ENCODE measurements at places on chromosomes 1 and 21.
A peak's percentile ranks its signal among the peaks of the same experiment; 100 is the strongest.

- no peak for DNase-seq
Observed at GRCh38 chr1:24110642-24111261, 1.2 kb downstream of the MYOM3 start.

DNA sequence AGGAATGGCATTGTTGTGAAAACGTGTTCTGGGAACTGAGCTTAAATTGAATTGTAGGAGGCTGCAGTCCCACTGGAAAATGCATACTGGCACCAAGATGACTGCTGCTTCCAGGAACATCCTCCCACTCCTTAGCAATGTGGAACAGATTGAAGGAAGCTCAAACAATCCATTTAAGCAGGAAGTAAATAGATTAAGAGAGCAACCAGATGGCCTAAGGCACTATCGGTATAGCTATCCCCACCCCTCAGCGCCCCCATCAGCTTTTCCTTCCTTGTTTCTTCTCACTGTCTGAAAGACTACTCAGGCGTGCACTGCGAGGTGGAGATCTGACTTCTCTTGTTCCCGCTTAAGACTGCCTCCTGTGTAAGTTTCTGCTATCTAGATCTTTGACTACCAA, 4.0 kb upstream of the IFI16 start:
- DNase-seq: no peak

DNA sequence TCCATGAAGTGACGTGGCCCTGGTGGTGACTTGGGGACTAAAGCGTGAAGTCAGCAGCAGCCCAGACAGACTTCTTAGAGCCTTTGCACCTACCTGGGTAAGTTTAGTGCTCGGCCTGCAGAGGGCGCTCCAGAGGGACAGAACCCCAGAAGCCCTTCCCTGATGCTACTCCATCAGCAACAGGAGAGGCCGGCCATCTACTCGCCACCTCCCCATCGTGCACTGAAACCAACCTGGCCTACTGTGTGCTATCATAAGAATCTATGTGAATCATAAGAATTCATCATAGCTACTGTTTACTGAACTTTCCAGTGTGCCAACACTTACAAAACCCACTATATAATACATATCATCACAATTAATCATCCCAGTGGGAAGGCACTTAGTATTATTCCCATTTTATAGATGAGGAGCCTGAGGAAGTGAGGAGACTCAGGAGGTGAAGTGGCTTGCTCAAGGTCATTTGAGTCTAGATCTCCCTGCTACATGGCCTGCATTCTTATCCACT, 7.9 kb upstream of the EDN2 start:
- DNase-seq: peak; percentile 20

GRCh38 chr1:221284028-221284427, 404.8 kb downstream of the HLX start:
- no peak for DNase-seq

DNA sequence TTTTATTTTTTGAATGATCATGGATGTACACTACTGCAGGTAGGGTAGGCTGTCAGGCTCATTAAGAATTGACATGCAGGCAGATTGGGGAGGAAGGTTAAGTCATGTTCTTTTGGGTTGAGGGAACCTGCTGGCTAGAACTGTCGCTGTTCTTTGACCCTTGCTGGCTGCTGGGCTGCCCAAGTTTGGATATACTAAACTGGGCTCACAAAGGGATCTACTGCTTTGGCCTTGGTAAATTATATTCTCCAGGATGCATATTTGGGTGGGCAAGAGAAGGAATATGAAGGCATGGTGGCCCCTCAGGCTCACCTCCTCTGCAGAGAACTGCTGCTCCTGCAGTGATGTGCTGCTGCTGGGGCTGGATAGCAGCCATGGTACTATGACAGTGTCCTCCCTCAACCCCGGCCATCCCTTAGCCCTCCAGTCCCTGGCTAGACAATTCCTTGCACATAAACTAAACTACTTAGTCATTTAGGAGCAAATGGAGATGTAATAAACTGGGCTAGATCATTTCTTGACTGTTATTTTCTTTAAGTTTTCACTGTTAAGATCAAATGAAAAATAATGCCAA, 6.1 kb downstream of the ATP1A1 start:
- no peak for DNase-seq

DNA sequence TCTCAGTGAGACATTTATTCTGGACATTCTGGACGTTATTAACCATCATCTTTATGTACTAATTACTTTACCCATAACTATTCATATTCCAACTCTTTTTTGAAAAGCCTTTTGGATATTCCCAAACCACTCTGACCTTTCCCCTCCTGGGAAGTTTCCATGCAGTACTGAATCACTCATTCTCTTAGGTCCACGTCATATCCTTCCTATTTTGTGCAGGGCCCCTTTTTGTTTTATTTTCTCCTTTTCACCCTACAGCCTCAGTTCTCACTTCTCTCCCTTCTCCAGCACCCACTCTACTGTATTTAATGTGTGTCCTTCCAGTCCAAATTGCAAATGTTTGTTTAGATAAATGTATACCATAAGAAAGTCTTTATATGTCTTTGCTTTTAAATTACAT, 16.4 kb upstream of the ATP1A1 start:
- no peak for DNase-seq

- no peak for DNase-seq
Observed at GRCh38 chr1:9241891-9242290, 7.3 kb downstream of the H6PD start.

DNA sequence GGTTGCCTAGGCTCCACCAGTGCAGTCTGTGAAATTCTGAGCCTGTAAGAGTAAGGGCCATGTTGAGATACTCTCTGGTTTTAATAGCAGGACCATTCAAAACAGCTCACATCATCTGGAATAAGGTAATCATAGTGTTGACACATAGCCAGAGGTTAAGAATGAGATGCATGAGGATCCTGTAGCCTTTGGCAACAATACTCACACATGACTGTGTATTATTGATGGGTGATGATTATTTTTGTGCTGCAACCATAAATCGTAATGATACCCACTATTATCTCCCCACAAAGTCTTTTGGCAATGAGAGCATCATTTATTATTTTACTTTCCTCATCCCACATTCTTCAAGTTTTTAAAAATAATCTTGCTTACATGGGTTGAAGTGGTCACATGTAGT, 35.5 kb downstream of the KCNK2 start:
- DNase-seq: no peak

DNA sequence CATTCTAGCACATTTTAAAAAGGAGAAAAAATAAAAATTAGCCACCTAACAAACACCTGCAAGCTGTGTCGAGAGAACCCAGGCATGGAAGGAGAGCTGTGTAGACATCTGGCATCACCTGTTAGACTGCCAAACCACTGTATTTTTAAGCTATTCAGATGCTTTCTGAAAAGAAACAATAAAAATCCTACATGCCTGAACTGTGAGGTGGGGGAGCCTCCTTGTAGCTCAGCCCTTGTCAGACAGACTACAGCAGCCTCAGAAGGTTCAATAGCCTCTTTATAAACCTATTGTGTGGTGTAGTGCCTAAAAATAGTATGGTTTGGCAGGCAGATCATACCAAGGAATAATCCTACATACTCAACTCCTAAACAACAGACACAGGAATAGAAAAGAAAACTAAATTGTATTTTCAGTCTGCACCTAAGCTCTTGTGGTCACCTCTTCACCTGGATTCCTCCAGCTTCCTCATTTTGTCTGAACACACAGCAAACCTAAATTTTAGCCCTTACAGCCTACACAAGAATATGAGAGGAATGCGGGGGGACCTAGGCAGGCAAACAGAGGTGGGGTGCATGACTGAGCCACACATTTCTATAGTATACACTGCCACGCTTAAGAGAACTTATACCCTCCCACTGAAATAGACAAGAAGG, 67.0 kb downstream of the SIPA1L2 start:
- no peak for DNase-seq

- DNase-seq: no peak
Observed at GRCh38 chr1:28864695-28865094, 49.7 kb upstream of the EPB41 start.

DNA sequence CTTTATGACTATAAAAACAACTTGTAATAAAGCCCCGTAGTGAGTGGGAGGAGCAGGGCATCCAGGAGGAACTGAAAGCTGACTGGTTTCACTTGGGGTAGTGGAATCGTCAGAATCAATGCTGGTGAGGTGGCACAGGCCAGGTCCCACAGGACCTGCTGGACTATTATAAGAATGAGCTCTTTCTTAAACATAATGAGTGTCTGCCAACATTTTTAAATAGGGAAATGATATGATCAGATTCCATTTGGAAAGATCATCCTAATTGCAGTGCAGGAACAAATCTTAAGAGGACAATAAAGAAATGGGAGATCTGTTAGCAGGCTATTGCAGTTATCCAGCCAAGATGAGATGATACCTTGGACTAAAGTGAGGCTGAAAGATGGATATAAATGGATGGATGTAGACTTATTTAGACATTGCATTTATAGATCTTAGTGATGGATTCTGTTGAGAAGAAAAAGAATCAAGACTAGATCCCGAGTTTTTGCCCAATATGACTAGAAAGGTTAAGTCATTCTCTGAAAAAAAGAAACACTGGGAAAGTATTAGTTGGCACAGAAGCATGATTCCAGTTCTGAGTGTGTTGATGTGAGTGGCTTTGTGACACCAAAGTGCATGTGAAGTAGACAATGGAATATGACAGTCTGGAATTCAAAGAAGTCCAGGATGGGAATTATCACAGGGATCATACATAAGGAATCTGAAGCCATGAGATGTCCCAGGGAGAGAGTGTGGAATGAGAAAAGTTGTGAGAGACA, 153.3 kb upstream of the SGIP1 start:
- DNase-seq: no peak

DNA sequence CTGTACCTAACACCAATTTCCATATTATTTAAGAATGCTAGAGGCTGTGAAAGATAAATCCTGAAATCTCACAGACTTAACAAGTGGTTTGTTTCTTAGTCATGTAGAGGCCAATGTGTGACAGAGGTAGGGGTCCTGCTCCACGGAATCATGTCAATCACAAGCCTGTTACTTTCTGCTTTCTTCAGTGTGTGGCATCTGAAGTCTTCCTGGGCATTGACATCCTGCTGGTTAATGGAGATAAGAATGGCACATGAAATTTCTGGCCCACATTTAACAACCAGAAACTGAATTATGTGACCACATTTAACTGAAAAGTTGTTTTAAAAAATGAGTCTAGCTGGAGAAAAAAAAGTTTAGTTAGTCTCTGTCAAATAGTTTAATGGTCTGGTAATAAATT, 68.3 kb upstream of the PLA2G4A start:
- no peak for DNase-seq

- DNase-seq: no peak
Observed at GRCh38 chr1:93581917-93582850, 99.5 kb downstream of the BCAR3 start.

GRCh38 chr1:119080586-119080985, 59.9 kb downstream of the WARS2 start:
- no peak for DNase-seq

- DNase-seq: no peak
Observed at GRCh38 chr1:58885998-58886397, 102.2 kb upstream of the JUN start.

DNA sequence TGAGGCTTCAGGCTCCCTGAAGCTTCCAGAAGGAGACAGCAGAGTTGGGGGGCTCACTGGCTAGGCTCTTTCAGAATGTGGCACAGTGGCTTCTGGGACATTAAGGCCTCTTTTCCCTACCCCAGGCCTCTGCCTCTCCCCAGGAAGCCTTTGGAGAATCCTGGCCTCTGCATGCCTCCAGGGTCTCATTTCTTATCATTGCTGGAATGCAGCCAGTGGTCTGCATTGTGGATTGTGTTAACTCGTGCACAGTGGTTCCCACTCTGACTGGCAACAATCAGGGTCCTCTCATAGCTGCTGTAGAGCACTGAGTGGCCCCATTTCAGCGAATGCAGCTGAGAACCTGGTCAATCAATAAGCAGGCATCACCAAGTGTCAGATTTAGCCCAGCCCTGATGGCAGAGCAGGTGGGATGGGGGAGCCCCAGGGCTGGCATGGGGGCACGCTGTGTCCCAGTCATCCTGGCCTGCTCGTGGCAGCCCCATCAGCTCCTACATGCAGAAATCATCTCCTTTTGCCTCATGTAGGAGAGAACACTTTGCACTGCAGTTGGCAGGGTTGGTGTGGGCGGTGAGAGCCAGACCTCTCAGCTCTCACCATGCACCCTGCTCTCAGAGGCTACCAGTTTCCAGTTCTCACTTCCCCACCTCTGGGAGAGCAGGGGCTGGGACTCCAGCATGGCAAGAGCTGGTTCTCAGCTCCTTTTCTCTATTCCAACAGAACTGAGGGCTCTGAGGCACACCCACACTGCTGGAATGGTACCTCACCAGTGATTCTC, 13.4 kb downstream of the ADORA1 start:
- DNase-seq: no peak

- DNase-seq: peak; percentile 36
Observed at GRCh38 chr1:207004931-207005830, 27.4 kb downstream of the C1orf116 start.

GRCh38 chr1:235614442-235614954, 35.1 kb downstream of the GNG4 start:
- no peak for DNase-seq

DNA sequence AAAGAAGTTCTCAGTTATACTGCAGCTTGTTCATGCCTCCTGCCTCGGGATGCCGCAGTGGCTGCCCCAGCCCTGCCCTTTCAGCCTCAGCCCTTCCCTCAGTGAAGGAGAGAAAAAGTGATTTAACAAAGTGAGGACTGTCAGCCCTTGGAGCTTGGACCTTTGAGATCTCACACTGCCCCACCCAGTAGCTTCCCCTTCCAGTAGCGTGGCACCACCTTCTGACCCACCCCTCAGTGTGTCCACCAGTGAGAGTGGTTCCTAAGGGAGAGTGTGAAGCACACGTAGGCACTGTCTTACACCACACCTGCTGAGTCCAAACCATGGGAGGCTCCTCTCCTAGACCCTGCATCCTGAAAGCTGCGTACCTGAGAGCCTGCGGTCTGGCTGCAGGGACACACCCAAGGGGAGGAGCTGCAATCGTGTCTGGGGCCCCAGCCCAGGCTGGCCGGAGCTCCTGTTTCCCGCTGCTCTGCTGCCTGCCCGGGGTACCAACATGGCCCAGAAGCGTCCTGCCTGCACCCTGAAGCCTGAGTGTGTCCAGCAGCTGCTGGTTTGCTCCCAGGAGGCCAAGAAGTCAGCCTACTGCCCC, at the start of gene CDA:
CDA (plus strand) TSS at position 464 of the 592 bp plus-strand sequence; CDS start at position 497, 33 bp downstream.
- no peak for DNase-seq

DNA sequence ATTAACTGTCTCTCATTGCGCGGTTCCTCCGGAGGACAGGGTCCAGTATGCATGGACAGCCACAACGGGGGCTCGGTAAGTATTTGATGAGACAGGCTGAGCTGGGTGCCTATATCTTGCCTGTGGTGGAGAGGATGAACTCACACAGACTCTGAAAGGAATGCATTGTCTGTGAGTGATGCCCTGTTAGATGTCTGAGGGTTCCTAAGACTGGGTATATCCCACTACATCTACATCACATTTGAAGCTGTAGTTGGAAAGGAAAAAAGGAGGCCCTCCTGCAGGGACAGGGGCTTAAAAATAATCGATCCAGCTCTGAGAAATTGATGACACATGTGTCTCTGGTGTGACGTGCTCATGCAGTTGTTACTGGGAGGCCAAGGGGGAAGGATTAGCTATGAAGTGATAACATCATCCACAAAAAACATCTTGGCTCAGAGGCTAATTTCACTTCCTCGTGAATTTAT, 1.9 kb downstream of the ADARB1 start:
- DNase-seq: no peak

GRCh38 chr1:7657287-7658016, 113.6 kb upstream of the VAMP3 start:
- DNase-seq: no peak

- no peak for DNase-seq
Observed at GRCh38 chr1:109251277-109252166, 2.2 kb downstream of the CELSR2 start.

GRCh38 chr1:63632110-63632509, 38.9 kb downstream of the PGM1 start:
- no peak for DNase-seq
